ENCODE measurements at places on chromosomes 6 and 20.

DNA sequence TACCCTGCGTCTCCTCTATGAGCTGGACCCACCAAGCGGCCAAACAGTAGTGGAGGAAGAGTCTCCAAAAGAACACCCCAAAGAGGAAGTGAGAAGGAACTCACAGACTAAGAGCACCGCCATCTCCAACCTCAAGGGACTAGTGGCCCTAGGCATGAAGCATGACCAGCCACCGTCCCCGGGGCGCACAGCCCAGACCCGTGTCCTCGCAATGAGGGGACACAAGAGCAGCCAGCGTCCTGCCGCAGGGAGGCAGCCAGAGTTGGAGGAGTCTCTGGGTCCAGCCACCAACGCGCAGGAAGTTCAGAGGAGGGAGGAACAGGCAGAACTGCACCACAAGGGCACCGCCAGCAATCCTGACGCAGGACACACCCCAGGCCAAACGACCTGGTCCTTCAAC, 72.6 kb downstream of the TAF4 start:
- DNase-seq, result no peak

- no peak for DNase-seq
Observed at GRCh38 chr6:14727494-14728395, 518.1 kb upstream of the JARID2 start.

GRCh38 chr6:40882323-40882997, 156.6 kb downstream of the UNC5CL start:
- no peak for DNase-seq

DNA sequence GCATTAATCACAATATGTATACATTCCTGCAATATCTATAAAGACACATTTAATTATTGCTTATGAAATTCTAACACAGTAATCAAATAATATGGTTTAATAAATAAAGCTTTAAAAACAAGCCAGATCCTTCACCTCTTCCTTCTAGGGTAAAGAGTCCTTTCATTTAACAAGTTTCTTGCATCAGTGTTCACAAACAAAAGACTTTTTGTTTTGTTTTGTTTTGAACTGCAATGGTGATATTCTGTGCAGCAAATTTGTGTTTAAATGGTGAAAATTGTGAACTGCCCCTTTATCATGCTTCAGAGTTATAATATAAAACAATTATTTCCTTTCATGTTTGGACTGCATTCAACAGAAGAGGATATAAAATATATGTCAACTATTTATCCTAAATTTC, 177.3 kb downstream of the EPHA7 start:
- DNase-seq, result no peak

DNA sequence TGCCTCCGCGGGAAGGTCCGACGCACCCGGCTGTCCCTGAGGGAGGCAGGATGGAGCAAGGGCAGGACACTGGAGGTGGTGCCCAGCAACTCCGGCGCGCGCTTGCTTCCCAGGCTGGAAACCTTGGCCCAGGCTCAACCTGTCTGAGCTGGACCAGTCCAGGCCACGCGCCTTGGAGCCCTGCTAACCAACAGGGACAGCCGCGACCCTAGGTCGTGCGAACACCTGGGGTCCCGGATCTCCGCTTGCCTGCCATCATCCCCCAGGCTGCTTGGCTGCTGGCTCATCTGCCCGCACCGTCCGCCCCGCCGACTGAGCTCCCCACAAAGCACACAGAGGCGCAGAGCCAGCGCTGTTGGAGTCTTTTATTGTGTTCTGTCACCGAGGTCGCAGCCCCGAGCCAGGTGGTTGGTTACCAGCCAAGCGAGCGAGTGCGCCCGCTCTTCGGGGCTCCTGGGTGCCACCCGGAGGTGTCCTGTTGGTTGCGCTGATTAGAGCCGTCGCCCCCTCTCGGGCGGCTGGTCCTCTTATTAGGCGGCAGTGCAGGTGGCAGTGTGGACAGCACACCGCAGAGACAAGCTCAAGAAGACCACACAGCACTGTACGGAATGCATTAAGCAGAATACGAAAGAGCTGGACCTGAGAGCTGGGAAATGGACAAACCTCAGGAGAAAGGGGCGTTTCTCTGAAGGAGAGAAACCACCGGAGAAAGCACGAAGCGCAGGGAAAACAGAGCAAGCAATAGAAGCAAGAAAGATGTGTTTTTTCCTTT, 3.8 kb downstream of the COL12A1 start:
- no peak for DNase-seq

- DNase-seq, result no peak
Observed at GRCh38 chr20:3233991-3234498, 4.9 kb downstream of the SLC4A11 start.

- DNase-seq, result no peak
Observed at GRCh38 chr20:50358971-50359370, 151.2 kb upstream of the PTPN1 start.

DNA sequence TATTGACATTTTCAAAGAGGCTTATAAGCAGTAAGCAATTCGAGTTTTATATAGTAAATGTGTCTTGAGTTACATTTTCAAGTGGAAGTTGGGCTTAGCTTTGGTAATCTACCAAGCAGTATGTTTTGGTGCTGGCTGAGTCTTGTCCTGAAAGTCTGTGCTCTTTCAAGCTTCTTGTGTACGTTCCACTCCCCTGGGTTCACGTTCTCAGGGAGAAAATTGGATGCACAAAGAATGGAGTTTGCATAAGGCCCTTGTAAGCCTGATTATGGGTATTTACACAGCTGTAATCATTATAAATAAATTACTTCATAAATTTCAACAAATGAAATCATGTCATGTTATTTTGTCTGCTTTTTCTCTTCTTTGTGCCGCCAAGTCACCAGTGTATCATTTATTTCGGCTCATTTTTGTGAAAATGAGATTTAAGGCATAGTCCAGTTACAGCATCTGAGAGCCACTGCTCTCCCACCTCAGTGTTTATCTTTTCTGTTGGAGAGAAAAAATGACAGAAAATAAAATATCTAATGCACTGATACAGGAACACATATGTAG, 262.5 kb downstream of the BTBD3 start:
- DNase-seq, result no peak

GRCh38 chr20:38770546-38770945, 22.3 kb downstream of the ACTR5 start:
- no peak for DNase-seq

DNA sequence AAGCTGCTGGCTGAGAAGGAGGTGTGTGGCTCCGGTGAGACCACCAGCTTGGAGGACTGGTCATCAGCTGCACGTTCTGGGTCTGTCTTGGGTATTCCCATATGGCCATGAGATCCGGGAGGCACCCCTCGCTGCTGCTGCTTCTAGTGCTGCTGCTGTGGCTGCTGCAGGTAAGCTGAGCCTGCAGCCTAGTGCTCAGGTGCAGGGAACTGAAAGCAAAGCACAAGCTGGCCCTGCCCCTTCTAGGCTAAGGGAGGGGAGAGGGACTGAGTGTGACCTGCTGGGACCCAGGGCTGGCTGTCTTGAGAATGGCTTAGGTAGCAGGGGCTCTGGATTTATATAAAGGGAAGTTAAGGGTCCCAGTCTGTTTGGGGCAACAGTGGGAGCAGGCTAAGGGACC, 403 bp downstream of the CDH26 start:
- DNase-seq, result no peak

- DNase-seq, result no peak
Observed at GRCh38 chr20:49557449-49557848, 10.5 kb downstream of the PTGIS start.

DNA sequence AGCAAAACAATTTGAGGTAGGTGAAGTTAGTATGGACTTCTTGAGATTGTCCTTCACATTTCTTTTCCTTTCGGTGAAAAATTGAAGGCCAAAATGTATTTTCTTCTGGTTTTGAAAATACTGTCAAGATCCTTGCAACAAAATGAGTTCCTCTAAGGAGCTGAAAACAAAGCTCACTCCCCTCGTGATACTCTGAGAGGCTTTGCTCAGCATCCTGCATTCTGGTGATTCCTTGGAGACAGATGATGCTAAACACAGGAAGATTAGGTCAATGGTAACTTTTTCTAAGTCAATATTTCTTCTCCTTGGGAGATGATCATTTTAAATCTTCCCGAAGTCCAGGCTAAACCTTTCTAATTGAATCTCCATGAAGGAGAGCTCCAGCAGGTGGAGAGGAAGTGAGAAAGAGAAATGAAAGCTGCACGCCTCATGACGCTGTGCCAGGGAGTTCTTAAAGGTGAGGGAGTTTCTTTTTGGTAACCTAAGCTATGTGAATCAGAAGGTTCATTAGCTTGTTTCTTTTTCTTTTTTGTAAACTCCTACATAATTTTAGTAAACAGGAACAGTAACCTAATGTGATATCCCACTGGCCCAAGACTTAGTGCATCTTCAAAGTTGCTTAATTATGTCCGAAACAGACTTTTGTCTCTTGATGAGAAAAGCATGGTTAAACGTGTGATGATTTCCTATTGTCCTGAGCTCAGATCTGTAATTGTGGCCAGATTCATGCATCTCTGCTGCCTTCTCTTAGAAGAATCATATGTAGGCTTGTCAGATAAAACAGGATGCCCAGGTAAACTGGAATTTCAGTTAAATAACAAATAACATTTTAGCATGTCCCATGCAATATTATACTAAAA, 15.0 kb downstream of the ESR1 start:
- DNase-seq, result no peak

- DNase-seq, result no peak
Observed at GRCh38 chr6:129031051-129031599, 148.2 kb downstream of the LAMA2 start.

DNA sequence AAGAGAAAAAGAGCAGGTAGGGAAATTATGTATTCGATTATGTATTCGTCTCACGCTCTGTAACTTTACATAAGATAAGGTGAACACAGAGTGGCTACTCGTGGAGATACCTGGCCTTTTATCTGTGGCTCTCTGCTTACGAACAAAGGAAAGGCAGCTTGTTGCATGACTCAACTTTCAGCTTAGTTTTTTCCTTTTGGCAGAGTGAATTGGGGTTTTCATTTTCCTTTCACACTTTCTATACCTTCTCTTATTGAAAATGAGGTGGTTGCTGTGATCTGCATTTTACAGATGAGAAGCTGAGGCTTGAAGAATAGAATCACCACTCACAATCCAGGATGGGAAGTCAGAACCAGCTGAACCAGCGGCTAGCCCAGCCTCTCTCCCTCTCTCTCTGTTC, 13.3 kb upstream of the KCNK15 start:
- no peak for DNase-seq

GRCh38 chr6:33828452-33828763, 24.6 kb upstream of the MLN start:
- DNase-seq, result no peak

GRCh38 chr20:54228841-54229240, 21.0 kb downstream of the PFDN4 start:
- DNase-seq, result no peak

GRCh38 chr20:62317167-62317655, 14.4 kb downstream of the ADRM1 start:
- no peak for DNase-seq

GRCh38 chr6:78611102-78611620, 256.2 kb upstream of the IRAK1BP1 start:
- no peak for DNase-seq

DNA sequence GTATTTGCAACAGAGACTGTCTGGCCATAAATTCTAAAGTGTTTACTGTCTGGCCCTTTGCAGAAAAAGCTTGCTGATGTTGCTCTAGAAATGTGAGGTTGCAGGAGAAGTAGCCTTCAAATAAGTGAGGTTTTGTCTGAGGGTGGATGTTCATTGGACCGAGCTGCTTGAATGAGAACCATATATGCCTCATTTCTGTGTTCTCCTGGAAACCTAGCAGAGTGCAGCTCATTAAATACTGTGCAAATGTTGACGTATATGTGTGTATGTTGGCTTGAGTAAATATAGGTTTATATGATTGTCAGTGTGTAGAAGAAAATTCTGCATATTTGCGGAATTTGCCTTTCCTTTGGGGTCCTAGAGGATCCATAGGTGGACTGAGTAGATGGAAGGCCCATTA, 39.0 kb downstream of the CHMP4B start:
- no peak for DNase-seq

- no peak for DNase-seq
Observed at GRCh38 chr6:39153766-39154397, 38.9 kb upstream of the SAYSD1 start.

DNA sequence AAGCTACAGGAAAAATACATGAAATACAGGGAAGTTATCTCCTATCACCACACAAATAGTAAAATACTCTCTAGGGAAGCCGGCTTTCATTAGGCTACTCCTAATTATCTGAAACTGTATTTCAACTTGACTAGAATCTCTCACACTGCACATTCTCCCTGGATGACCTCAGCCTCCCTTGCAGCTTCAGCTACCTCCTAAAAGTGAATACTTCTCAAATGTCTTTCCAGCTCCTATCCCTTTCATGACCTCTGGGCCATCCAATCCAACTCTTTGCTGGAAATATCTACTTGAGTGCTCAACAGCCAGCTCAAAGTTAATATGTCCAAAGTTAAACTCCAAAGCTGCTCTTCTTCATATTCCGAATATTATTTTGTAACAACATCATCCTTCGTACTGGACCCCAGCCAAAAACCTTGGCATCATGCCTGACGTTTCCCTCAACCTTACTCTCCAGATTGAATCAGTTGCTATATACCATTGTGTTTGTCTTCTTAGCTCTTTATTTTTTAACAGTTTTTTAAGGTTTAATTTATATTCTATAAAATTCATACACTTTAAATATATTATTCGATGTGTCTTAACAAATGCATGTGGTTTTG, 29.4 kb upstream of the KIF6 start:
- DNase-seq, result no peak

- no peak for DNase-seq
Observed at GRCh38 chr6:159464816-159465215, 228.2 kb downstream of the SOD2 start.

All from stimulated activated CD8-positive, alpha-beta memory T cell treated with anti-CD3 and anti-CD28 coated beads, Interleukin-4, amount 100 ng/mL, for 4 hours (primary cell).